ENCODE measurements at places on chromosomes 16 and 17.

DNA sequence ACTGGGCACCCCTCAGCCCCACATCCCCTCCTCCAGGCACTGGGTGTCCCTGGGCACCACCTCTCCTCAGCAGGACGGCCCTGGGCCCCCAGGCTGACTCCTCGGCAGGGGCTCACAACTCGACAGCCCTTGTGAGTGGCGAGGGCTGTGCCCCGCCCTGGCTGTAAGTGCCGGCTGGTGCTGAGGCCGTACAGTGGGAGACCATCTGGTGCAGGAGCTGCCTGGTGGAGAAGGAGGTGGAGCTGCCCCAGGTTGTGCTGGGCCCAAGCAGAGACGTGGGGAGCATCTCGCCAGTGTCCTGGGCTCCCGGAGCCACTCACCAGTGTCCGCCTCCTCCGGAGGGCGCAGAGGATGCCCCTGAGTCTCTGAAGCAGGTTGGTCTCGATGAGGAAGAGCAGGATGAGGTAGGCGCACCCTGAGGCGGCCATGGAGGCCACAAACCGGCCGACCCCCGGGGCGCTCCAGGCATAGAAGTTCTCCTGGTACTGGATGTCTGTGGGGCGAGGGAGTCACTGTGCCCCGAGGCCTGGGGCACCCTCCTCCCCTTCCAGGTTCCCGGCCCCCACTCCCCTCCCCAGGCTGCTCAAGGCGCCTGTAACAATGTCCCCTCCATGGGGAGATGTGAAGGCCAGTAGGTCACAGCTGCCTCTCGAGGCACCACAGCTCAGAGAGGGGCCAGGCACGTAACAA lies 15.1 kb upstream of the RNPS1 start:
- no peaks in the 10 kb centered on the region for H3K36me3 ChIP-seq
- H3K27me3 ChIP-seq = no peaks in the 10 kb centered on the region
- no peak overlapping the region for H3K4me3 ChIP-seq
- DNase-seq = no peak
- no peak overlapping the region for H3K27ac ChIP-seq

- no peak for DNase-seq
- H3K4me3 ChIP-seq = no peak overlapping the region
- H3K27me3 ChIP-seq = 0 out of 2 replicates have a peak, but pooled peaks cover 1% of the 10 kb centered on the region
- H3K27ac ChIP-seq = no peak overlapping the region
Observed at GRCh38 chr16:22694887-22695382, 119.0 kb upstream of the HS3ST2 start.

- DNase-seq = no peak
- no peak overlapping the region for H3K27ac ChIP-seq
- no peaks in the 10 kb centered on the region for H3K27me3 ChIP-seq
- peaks cover 4% of the 10 kb centered on the region for H3K36me3 ChIP-seq
Observed at GRCh38 chr17:7862692-7863437, 5.1 kb downstream of the CYB5D1 start.

- H3K36me3 ChIP-seq = no peaks in the 10 kb centered on the region
- H3K27ac ChIP-seq = no peak overlapping the region
- no peak for DNase-seq
- no peak overlapping the region for H3K4me3 ChIP-seq
- no peaks in the 10 kb centered on the region for H3K4me1 ChIP-seq
Observed at GRCh38 chr17:32227910-32228309, 37.7 kb upstream of the RHBDL3 start.

DNA sequence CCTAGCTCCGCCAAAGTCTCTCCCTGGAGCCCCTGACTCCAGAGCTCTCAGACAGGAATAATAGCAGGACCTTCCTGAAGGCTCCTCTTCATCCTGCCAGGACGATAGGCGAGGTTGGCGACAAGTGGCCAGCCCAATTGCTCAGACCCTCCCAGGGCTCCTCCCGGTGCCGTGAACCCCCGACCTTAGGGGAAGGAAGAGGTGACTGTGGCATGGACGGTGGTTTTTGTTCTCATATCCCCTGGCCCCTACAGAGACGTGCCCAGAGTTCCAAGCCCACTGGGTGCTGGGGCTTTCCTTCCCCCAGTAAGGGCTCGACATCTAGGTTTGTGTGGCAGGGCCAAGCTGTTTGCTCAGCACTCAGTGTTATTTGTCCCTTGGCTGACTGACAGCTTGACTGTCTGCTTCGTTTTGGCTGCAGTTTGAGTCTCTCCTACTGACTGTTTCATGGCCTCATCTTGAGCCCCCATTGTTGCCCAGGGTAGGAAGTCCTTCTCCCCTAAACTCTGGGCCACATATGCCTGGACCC lies 4.6 kb upstream of the ADCY7 start:
- no peaks in the 10 kb centered on the region for H3K27me3 ChIP-seq
- H3K4me1 ChIP-seq = peaks cover 28% of the 10 kb centered on the region
- no peak overlapping the region for H3K4me3 ChIP-seq
- DNase-seq = no peak
- H3K36me3 ChIP-seq = no peaks in the 10 kb centered on the region

DNA sequence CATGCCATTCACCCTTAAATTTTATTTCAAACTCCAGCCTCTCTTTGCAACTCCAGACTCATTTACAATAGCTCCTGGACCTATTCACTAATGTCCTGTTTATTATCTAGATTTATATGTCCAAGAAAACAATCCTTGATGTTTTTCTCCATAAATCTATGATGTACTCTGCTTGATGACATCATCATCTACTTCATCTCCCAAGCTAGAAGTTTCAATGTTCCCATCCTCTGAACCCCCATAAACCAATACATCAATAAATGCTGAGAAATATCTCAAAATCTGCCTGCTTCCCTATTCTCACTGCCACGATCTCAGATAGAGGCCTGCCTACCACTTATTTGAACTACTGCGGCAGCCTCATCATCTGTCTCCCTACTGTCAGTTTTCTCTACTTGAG lies 4.2 kb downstream of the CEP112 start:
- no peak overlapping the region for H3K4me3 ChIP-seq
- DNase-seq = no peak
- H3K4me1 ChIP-seq = no peaks in the 10 kb centered on the region
- no peak overlapping the region for H3K27ac ChIP-seq
